Germinal center (tissue), 1 donor: ENCODE measurements at places on chromosomes 2 and 18.

GRCh38 chr2:237858294-237859081, 935 bp upstream of the RAMP1 start:
- peak; percentile 46 for DNase-seq

DNA sequence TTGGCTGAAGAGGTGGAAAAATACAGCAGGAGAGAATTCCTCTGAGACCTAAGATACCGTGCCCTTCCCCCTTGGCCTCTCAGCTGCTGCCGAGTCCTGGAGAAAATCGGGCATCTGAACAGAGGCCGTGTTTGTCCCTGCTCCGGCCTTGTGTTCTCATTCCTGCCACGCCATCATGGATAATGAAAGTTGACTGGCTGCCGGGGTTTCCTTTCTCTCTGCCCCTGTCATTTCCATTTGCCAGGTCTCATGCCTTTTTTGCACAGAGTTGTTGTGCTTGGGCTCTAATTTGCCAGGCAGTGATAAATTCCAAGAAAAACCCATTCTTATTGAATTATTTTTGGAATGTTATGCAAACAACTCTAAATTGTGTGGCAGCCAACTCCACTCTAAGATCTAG, 496.9 kb upstream of the TNP1 start:
- no peak for DNase-seq

DNA sequence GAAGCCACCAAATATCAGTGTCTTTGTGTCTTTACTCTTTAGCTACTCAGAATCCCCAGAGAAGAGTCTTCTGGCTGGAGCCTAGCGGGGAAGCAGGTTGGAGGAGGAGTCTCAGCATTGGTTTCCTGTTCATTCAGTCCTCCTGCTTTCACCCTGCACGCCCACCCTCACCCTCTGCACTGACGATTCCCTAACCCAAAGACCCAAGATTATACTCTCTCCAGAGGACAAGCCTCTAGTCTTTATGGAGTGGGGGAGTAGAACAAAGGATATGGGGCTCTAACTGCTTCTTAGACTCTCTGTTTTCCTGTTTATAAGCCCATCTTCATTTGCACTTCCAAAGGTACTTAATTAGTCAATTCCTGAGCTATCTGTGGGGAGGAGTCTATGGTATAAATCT, 338.8 kb downstream of the AGPS start:
- DNase-seq = no peak

- DNase-seq = no peak
These were observed 26.8 kb downstream of the LAMA1 start for GRCh38 chr18:7090771-7091170.

DNA sequence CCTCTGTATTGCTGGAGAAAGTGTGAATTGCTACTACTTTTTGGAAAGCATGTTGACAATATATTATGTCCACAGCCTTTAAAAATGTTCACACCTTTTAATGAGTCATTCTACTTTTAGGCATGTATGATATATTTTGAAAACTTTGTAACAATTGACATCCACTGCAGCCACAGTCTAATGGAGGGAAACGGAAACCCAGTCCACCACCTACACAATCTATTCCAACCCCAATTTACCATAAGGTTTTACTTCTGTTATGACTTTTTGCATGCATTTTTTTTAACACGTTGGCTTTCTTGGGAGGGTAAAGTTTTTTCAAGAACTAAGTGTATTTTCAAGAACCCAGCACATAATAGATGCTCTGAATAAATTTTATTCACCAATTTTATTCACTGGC, 38.5 kb upstream of the ATP8B1 start:
- no peak for DNase-seq

DNA sequence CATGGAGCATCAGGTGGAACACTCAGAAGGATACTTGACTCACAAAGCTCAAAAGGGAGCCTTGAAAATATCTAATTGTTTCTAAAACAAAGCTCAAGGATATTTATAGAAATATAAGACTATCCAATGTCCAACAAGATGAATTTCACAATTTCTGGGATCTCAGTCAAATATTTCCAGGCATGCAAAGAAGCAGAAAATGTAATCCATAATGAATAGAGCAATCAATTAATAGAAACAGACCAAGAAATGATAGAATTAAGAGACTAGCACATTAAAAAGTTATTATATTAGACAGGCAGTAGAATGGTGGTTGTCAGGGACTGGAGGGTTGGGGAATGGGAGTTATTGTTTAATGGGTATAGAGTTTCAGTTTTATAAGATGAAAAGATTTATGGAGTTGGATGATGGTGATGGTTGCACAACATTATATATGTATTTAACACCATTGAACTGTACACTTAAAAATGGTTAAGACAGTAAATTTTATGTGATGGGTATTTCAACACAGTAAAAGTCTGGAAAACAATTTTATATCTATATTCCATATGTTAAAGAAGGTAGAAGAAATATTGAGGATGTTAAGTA, 189.9 kb upstream of the PIEZO2 start:
- no peak for DNase-seq

GRCh38 chr2:239775623-239776435, 249.3 kb downstream of the NDUFA10 start:
- no peak for DNase-seq

- DNase-seq = no peak
These were observed 129.9 kb downstream of the SOCS6 start for GRCh38 chr18:70418546-70419311.

- DNase-seq = no peak
These were observed 382.7 kb upstream of the SALL3 start for GRCh38 chr18:78596794-78597345.

GRCh38 chr2:238259061-238260020, 19.5 kb upstream of the HES6 start:
- DNase-seq = no peak

DNA sequence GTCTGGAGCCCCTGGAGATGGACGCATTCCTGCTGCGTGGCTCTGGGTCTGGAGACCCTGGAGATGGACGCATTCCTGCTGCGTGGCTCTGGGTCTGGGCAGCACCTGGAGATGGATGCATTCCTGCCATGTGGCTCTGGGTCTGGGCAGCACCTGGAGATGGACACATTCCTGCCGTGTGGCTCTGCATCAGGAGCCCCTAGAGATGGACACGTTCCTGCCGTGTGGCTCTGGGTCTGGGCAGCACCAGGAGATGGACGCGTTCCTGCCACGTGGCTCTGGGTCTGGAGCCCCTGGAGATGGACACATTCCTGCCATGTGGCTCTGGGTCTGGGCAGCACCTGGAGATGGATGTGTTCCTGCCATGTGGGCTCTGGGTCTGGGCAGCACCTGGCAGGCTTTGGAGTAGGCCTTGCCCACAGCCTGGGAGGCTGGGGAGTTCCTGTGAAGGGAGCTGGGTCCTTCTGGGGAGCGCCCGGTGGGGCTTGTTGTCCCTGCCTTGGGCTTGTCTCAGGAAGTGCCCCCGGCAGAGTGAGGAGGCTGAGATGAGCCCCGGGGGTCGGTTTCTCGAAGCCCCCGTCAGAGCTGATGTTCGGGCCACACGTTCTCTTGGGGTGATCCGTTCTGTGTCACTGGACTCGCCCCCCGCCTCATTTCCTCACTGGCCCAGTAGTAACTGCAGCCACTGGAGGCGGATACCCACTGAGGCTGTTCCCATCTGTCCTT, 41.0 kb downstream of the SH3BP4 start:
- DNase-seq = no peak

- no peak for DNase-seq
These were observed 304.5 kb downstream of the ZNF521 start for GRCh38 chr18:25047421-25047820.

DNA sequence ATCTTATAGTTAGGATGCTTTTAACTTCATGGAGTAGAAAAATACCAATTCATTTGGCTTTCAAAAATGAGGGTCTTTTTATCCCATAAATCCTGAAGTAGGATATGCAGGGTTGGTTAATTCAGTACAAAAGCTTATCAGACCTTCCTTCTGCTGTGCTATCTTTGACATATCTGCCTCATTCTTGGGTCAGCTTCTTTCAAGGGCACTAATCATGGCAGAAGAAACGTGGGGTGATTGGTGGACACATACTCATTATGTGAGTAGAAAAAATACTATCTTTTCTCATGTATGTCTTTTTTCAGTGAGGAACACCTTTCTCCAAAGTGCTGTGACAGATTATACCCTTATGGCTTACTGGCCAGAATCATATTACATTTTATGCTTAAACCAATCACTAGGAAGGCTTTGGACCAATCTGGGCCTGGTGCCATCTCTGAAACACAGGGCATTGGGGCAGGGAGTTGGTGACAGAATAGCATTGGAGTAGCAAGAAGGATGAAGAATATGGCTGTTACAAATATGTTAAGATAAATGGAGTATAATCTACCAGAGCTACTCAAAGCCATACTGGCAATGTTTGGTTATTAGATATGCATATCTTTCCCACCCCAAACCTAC, 10.1 kb downstream of the UGP2 start:
- no peak for DNase-seq

DNA sequence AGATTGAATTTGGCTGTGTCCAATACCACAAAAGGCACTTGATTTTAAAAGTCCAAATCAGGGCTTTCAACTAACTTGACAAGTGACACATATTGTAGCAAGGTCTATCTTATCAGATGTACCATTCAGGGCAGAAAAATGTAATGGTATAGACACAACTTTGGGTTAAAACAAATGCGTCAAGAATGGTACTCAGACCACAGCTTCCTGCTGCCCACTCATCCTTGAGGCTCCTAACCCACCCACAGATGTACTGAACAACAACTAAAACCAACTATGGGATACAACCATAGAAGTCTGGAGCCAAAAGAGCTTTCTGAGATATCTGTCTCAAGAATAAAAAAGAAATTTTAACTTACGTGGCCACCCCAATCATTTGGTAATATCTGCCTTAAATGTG, 105.2 kb downstream of the RBM43 start:
- DNase-seq = no peak

- DNase-seq = no peak
These were observed 10.8 kb upstream of the SMAD7 start for GRCh38 chr18:48961547-48961946.

- DNase-seq = no peak
These were observed 70.8 kb downstream of the TPGS2 start for GRCh38 chr18:36757991-36758390.
